HS-5 (cell line): ENCODE measurements at places on chromosomes 2 and 18.

DNA sequence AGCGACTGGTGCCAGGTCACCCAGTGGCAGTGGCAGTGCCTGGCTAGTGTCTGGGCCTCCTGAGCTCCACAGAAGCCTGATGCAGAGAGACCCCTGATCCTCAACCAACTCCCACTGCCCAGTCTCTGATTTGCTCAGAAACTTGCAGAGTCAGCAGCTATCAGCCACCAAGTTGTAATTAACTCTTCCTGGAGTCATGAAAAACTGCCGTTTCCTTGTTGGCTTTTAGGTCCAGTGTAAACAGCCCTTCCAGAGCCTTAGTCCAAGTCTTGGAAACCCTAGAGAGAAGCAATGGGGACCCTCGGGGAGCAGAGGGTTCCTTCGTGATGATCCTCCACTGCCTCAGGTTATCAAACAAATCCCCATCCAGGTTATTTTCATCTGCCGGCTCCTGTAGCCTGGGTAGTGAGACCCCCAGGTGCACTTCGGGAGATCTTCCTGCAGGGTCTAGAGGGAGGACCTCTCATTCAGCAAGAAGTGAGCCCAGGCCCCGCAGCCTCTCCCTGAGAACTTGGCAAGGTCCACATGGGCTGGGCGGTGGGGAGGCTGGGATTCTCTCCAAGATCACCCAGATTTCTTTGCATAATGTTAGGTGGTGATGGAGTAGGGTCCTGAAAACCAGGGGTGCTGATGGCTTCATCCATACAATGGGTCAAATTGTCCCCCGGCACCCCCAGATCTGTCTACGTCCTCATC is 137.7 kb upstream of the HDAC4 start:
- no peak for DNase-seq

DNA sequence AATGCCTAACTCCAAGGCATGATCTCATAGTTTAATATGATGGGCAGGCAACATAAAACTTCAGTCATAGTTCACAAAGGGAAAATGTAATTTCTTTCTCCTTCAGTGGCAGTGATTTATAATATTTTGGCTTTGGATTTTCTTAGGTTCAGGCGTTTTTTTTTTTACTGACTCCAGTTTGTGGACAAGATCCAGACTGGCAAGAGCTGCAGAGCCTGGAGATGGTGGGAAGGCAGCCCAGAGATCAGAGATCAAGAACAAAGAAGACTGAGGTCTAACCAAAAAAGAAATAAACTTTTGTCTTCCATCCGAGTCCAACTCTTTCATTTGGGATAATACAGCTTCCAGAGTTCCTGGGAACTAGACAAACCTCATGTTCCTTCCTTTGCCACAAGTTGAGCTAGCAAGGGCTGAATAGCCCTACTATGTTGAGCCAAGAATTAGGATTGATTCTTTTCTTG is 215.3 kb upstream of the SETBP1 start:
- DNase-seq: no peak

DNA sequence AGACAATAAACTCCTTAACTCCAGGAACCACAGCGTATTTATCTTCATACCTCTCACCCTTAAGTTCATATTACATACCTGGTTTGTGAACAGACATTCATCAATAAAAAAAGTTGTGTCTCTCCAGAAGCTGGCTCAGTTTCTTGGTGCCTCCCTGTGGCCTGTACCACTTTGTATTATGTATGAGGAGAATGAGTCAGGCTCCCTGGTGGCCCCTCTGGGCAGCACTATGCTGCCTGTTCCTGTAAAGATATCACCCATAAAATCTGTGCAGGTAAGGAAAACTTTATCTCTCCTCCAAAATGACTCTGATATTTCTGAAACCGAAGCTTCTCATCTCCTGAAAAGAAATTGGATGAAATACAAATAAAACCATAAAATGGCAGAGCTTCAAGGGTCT is 198.4 kb upstream of the NT5C1B start:
- DNase-seq: no peak

- DNase-seq: peak; percentile 97
Observed at GRCh38 chr2:207258263-207258991, 92.7 kb upstream of the KLF7 start.

DNA sequence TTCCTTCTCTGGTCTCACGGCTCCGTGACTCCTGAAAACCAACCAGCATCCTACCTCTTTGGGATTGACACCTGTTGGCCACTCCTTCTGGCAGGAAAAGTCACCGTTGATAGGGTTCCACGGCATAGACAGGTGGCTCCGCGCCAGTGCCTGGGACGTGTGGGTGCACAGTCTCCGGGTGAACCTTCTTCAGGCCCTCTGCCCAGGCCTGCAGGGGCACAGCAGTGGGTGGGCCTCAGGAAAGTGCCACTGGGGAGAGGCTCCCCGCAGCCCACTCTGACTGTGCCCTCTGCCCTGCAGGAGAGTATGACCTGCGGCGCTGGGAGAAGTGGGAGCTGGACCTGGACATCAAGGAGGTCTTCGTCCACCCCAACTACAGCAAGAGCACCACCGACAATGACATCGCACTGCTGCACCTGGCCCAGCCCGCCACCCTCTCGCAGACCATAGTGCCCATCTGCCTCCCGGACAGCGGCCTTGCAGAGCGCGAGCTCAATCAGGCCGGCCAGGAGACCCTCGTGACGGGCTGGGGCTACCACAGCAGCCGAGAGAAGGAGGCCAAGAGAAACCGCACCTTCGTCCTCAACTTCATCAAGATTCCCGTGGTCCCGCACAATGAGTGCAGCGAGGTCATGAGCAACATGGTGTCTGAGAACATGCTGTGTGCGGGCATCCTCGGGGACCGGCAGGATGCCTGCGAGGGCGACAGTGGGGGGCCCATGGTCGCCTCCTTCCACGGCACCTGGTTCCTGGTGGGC is 10.0 kb downstream of the PROC start:
- DNase-seq: no peak
